NCI-H1694 (cell line): ENCODE measurements at places on chromosomes 1 and 21.

GRCh38 chr1:110874324-110875215 is 1.6 kb downstream of the CD53 start:
- no peak for DNase-seq

GRCh38 chr1:70820396-70820795 is 227.2 kb downstream of the PTGER3 start:
- no peak for DNase-seq

DNA sequence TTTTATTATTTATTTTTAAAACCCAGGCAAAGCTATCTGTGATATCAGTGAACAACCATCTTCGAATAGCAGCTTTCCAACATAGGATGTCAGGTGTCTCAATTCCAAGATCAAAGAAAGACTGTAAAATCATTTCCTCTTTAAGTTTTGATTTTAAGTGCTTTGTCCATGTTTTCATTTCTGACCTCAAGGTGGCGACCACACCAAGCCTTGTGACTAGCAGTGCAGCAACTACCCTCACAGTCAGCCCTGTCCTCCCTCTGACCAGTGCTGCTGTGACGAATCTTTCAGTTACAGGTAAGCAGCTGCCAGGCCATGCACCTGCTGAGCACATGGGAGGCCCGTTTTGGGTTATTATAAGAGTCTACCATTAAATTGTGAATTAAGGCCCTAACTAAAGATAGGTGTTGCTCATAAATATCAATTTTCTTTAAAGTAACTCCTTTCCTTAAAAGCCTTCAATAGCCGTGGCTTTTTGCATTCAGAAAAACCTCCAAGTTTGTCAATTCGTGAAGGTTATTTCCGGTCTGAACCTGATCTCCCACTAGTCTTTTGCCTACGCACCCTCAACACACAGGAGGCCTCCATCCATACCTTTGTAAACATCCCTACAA is 117.0 kb downstream of the CD247 start:
- no peak for DNase-seq

DNA sequence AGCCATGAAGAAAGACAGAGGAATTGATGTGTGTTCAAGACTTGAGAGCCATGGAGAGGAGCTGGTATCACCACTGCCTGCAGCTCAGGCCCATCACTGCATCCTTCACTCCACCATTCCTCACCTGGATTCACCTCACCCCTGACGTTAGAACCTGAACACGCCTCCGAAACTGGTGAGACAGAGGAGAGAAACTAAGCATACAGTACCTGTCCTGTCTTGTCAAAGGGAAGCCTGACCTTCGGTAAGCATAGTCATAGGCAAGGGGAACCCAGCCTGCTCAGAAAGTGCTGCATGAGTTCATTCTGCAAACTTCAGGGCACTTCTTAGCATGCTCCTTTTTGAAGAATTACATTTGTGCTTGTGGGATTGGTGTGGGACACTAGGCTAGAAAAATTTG is 425.8 kb downstream of the DSCAM start:
- no peak for DNase-seq

DNA sequence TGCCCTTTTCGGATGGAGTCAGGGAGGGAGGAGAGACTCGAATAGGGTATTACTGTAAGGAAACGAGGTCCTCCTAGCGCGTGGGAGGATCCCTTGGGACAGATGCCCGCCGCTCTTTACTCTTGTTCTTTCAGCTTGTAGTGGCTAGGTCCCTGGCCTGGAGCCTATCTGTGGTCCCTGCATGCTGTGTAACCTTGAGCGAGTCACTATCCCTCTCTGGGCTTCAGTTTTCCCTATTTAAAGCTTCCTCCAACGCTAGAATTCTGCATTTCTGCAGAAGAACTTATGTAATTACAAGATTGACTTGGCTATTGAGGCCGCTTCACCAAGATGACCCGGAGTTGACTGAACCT is 744 bp downstream of the MIER1 start:
- no peak for DNase-seq

GRCh38 chr1:92201973-92202372 is 15.7 kb upstream of the C1orf146 start:
- DNase-seq: no peak

DNA sequence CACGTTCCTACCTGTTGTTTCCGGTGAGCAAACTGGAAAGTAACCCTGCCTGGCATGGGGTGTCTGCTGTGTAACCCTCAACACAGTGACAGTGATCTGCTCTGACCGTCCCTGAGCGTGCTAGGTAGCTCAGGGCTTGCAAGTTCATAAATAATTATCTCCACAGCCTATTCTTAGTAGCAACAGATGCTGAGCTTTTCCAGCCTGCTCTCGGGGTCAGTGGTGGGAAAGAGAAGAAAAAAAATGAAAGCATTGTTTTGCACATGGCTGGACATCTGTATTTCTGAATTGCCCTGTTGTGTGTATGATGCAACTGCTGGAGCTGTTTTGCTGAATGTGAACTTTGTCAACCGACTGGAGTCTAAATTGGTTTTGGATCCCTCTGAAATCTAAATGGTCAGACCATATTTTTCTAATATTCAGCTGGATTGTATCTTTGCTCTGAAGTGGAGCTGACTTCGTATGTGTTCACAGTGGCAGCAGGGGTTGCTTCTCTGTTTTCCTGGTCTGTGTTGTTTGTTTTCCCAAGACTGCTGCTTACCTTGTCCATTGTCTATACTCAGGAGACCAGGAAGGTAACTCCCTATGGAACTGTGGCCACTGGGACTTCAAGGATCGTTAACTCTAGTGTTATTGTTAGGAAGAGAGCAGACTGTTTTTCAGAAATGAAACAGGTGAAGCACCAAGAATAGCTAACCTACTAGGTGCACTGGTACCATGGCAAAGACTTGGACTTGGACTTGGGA is 27.0 kb downstream of the TGFB2 start:
- DNase-seq: no peak

DNA sequence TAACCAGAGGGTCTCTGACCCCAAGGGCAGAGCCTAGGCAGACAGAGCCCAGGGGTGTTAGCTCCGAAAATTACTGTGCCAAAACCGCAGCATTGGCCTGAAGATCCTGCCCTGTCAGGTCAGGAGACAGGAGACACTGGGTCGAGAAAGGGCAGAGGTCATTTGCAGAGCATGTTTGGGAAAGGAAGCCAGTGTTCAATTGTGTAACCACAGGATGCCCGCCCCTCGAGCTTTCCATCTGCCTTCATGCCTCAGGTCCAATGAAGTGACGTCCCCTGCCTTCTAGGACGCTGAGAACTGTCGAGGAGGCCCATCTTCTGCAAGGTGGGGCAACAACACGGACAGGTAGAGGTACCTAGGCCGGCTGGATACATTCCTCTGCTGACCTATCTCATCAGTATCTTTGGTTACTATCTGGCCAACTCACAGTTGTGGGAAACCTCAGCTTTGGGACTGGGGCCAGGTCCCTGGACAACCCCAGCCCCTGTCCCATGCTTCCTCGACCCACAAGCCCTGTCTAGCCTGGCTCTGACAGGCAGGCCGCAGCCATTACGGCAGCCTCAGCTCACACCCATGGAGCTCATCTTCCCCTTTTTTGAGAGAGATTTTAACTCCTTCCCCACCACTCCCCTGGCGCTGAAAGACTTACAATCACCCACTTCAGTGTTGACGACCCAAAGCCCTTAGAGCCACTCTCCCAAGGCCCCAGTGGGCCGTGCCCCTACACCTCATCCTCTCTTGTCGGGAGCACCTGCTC is 1.3 kb downstream of the ARL8A start:
- DNase-seq: no peak

DNA sequence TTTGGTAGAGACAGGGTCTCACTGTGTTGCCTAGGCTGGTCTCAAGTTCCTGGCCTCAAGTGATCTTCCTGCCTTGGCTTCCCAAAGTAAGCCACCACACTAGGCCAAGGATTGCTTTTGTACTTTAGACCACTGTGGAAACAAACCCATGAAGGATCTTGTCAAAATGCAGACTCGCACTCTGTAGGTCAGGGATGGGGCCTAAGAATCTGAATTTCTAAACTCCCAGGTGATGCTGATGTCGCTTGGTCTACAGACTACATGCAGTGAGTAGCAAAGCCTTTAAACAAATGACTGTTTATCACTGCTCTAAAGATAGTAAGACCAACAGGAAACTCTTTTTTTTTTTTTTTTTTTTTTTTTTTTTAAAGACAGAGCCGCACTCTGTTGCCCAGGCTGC is 54.1 kb upstream of the MUTYH start:
- DNase-seq: no peak

DNA sequence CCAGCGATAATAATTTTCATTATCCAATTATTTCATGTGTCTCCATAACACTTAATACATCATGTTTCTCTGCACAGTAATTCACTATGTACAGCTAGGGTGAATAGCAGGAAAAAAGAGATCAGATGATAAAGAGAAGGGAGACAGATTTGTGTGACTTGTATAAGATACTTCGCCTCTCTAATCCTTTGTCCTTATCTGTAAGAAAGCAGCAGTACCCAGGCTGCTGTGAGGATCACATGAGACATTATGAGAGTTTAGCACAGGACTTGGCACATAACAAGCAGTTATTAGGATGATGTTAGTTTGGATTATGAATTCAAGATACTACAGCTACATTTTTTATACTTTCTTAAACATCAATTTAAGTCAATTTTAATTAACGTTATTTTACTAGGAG is 6.3 kb downstream of the ERG start:
- no peak for DNase-seq

DNA sequence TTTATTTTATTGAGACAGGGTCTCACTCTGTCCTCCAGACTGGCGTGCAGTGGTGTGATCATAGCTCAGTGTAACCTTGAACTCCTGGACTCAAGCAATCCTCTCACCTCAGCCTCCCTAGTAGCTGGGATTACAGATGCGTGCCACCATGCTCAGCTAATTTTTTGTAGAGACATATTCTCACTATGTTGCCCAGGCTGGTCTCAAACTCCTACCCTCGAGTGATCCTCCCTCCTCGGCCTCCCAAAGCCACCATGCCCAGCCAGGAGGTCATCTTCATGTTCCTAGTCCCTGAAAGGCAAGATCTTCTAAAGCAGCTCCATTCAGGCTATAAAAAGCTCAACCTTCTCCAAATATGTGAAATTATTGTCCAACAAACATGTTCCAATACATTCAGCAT is 53.9 kb downstream of the TOR1AIP2 start:
- DNase-seq: no peak

DNA sequence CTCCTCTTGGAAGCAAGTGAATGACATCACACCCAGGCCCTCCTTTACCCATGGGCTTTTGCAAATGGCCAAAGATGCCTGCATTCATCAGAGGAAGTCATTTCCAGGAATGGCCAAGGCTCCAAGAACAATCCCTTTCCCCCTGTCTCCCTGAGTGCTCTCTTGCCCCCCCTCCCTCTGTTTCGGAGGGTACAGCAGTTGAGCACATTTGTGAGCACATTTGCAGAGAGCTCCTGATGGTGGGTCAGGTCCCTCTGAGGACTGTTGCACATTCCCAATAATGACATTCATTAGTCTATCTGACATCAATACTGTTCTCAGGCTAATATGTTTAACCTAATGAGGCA is 113.4 kb downstream of the MATN1 start:
- no peak for DNase-seq

DNA sequence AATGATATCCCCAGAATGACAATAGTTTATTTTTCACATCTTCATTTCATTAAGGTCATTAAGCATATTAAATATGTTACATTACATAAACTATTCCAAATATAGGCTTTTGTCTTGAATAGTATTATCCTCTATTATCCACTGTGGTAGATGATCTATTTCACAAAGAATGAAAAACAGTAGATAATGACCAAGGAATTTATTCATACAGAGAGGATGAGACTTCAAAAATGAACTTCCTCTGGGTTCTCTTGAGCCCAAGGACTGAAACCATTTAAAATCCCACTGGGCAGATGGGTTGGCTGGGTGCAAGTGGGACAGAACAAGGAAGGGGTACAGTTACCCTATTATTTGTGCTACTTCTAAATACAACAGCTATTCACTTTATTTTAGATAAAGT is 33.0 kb downstream of the PTPN14 start:
- no peak for DNase-seq

DNA sequence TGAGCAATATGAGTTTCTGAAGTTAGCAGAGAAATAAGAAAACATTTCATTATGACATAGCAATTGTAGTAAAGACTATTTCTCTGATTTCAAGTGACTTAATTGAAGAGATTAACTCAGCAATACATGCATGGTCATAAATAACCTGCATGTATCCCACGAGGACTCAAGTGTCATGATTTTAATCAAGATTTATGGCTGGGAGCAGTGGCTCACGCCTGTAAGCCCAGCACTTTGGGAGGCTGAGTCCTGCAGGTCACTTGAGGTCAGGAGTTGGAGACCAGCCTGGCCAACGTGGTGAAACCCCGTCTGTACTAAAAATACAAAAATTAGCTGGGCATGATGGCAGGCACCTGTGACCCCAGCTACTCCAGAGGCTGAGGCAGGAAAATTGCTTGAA is 311.9 kb upstream of the PLD5 start:
- DNase-seq: no peak

GRCh38 chr1:115678141-115678540 is 36.4 kb downstream of the VANGL1 start:
- DNase-seq: no peak

- no peak for DNase-seq
These were observed 3.6 kb downstream of the KCNN3 start for GRCh38 chr1:154866257-154867063.

DNA sequence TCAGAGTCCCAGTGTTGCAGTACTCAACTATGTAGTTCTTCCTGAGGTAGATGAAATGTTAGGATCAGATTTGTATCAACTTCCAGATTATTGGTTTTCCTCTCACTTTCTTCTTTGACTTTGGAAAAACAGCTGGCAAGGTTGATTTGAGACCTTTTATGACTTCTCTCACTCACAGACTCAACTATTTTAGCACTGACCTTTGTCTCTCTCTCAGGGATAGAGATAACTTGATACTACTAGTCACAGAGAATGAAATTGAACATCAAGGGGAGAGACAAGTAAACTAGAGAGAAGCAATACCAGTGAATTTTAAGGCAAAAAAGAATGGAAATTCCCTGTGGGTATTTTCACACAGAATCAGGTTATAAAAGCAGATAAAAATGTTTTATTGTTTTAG is 159.7 kb upstream of the B3GALT2 start:
- DNase-seq: no peak

DNA sequence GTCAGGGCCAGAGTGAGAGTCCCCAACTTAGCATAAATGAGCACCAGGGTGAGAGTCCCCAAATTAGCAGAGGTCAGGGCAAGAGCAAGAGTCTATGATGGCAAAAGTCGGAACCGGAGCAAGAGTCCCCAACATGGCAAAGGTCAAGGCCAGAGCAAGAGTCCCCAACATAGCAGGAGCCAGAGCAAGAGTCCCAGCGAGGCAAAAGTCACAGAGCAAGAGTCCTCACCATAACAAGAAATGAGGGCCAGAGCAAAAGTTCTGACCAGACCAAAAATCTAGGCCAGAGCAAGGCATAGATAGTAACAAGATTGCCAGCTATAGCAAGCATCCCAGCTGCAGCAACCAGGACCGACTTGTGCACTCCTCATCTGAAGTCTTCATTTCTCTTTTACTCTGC is 3.1 kb downstream of the NSUN4 start:
- no peak for DNase-seq
